ENCODE measurements at places on chromosomes 11 and 22.

GRCh38 chr11:132058211-132058772, 687.9 kb downstream of the NTM start:
- no peak for DNase-seq

- no peak for DNase-seq
These were observed 26.7 kb downstream of the GNB1L start for GRCh38 chr22:19828035-19828401.

- no peak for DNase-seq
These were observed 60.3 kb downstream of the ZC3H12C start for GRCh38 chr11:110153474-110153873.

- DNase-seq, result no peak
These were observed 44.8 kb upstream of the TUB start for GRCh38 chr11:8036002-8036802.
